SK-MEL-5 (cell line): ENCODE measurements at places on chromosomes 5 and 9. TPM values are rescaled to one million over a fixed set of nuclear protein-coding genes. Genes with fewer than 3 reads are reported as not detected.
A peak's percentile ranks its signal among the peaks of the same experiment; 100 is the strongest.

DNA sequence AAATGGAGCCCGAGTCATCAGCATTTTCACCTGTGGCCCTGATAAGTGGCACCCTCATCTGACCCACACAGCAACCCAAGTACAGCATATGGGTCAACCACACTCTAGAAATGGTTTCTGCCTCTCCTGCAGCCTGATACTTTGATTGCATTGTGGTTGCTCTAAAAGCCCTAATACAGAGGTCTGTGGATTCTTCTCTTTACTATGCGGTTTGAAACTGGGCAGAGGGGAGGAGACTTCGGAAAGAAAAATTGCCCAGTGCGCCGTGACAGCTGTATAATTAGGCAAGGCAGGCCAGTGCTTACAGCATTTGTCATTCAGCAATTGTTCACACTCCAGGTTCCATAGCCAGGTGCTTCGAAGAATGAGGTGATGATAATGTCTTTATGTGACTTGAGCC is 361.0 kb downstream of the NFIB start:
- no peak for DNase-seq

DNA sequence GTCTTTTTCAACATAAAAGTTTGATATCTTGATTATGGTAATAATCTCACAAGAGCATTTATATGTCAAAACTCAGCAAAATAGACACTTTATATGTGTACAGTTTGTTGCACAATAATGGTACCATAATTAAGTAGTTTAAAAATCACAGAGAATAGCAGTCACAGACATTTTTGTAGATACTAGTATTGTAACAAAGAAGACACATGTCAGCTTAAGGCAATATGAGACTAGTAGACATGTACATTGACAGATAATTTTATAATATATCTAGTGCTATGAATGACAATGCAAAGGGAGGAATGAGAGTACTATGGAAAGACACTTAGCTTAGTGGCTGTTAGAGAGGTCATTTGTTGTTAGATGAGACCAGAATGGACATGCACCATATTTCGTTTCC is 1490.6 kb upstream of the CDH6 start:
- no peak for DNase-seq

DNA sequence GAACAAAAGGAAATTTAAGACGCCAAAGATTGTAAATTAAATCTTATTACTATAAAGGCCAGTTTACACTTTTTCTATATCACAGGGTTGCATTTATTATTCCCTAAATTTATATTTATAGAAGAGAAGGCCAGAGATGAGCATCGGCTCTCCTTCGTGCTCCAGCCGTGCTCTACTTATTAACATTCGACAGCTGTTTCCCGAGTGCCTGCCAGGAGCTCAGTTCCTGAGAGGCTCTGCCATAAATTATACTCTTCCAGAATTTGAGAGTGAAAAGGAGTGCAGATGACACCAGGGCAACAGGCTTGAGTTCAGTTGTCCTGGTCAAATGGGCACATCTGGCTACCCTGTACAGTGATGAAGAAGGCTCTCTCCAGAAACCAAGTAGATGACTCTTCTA is 70.1 kb downstream of the PCSK5 start:
- no peak for DNase-seq

GRCh38 chr5:173243831-173244305 is 8.9 kb upstream of the NKX2-5 start:
- no peak for DNase-seq

GRCh38 chr5:61806491-61807020 is 474.5 kb downstream of the ZSWIM6 start:
- no peak for DNase-seq

- DNase-seq: no peak
These were observed 33.0 kb upstream of the CCDC112 start for GRCh38 chr5:115329475-115329874.

DNA sequence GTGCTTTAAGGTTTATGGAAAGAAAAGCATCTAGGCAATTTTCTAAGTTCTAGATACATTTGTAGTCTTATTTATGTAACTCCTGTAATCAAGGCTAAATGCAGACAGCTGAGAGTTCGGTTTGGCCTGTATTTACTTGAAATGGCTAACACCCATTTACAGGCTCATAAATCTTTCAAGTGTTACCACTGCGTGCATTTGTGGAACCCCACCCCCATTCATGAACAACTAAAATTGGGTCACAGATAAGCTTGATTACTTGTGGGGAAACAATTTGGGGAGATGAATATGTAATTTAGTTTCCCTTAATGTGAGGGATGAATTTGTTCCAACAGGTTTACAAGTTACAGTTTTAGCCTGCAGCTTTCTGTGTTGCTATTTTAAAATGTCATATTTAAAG is 360.6 kb downstream of the ARRDC3 start:
- no peak for DNase-seq

- no peak for DNase-seq
These were observed 454.5 kb downstream of the RASEF start for GRCh38 chr9:82608487-82608886.

DNA sequence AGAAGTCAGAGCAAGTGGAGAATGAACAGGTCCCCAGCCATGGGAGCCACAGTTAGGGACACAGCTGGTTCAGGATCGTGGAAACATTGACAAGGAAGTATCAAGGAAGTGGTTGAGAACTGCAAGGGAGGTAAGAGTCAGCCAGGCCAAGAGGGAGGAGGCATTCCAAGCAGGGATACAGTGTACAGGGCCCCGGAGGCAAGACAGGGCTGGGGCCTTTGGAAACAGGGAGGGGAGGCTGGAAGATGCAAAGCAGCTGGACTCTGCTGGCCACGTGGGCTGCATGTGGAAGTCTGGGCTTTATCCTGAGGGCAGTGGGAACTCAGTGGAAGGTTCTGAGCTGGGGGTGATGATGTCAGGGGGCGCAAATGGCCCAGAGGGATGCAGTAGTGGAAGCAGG is 14.2 kb downstream of the CCDC180 start:
- no peak for DNase-seq

GRCh38 chr5:59093329-59093728 is 510.5 kb downstream of the RAB3C start:
- DNase-seq: no peak

GRCh38 chr5:14971873-14972272 is 100.3 kb upstream of the ANKH start:
- DNase-seq: no peak

DNA sequence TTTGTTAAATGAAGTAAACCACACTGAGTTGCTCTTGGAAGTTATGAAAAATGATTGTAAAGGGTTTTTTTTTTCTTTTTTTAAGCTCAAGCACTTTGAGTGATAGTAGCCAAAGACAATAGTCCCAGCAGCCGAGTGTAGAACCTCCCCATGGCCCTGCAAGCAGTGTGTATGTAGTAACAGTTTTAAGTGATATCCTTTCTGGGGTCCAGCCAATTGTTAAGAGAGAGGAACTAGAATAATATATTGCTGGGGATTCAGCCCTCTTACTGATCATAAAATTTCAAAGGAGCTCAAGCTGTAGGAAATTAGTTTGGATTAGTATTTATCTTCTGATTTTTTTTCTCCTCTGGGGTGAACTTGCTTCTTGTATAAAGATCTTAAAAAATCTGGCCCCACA is 43.2 kb downstream of the NPR3 start:
- DNase-seq: no peak

GRCh38 chr9:33676746-33677505 is 118.4 kb upstream of the PRSS3 start:
- DNase-seq: peak; percentile 34

DNA sequence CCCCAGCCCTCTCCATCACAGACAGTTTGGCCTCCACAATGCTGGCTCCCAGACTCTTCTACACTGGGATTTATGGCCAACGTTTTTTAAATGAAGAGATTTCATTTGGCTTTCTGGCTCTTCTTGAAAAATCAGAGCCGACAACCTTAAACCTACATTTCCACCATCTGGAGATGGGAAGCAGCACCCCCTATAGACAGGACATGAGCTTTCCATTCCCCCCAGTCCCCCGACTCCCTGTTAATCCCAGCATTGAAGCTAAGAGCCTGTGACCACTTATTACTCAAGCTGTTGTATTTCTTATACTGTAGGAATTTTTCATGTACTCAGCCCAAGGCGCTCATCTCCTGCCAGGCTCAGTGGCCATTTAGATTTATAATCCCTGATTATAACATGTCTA is 34.0 kb upstream of the AFAP1L1 start:
- peak; percentile 21 for DNase-seq

DNA sequence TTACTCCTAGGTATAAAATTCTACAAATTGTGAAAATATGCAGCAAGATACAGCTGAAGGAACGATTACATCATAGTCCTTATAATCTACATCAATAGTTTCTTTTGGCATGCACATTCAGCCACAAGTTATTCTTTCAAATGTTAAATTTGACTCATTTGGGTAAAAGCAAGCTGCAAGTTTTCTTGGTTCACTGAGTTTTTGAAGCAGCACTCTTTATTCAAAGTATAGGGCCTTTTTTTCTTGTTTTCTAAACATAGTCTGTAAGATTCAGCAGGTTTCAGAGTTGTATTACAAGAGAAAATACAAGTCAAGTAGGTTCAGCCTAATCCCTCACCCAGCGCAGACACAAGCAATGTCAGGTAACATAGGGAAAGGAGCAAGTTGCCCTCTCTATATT is 981.5 kb downstream of the PTPRD start:
- DNase-seq: no peak

DNA sequence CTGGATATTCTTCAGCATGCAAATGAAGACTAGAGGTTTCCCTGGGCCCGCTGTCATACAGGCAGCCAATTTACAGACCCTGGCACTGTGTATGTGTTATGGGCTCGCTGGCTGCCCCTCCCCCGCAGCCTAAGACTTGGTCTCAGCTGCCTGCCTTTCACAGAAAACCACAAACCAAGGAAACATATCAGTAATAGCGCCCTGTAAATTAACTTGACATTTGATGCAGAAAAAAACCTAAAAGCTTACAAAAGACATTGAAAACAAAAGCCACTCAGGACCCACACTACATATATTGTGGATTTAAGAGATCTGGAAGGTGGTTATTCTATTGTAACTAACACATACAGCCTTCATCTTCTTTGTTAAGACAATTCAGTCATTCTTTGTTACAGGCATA is 287.0 kb upstream of the TMEM161B start:
- peak; percentile 45 for DNase-seq

- DNase-seq: no peak
These were observed 143.9 kb upstream of the MOCS2 start for GRCh38 chr5:53253421-53253871.

DNA sequence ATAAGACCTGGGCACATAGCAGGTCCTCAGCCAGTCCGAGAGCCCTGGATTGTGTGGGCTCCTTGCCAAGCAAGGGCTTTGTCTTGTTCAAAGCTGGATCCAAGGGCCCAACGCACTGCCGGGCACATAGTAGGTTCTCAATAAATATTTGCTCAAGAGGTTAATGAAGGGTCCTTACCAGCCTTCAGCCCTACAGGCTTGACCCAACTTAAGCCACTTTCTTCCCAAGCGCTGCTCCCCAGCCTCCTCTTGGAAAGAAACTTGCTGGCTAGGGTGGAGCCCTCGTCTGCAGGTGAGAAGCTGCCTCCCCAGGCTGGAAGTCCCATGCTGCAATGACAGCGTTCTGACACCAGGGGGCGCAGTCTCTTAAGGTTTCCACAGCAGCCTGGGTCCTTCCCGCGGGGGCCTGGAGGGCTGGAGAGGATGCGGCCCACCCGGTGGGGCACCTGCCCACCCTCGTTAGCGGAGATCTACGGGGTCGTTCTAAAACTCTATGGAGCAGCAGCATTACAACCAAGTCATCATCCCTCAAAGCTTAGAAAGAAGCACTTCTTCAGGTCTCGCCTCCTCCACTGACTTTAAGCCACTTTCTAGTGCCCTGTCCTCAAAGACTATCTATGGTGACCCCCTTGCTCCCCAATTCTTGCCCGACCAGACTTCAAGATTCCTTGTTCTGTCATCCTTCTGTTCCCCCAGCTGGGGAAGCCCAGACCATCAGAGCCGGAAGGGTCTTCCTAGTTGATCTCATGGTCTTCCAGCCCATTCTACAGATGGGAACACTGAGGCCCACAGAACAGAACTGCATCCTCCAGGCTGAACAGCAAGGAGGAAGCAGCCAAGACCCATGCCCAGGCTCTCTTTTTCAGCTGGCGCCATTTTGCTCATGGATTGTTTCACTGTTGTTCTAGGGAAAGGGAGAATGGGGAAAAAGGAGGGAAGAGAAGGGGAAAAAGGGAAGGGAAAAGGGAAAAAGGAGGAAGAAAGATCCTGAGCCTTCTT is 115.4 kb downstream of the LHX2 start:
- peak; percentile 79 for DNase-seq

GRCh38 chr9:113508111-113508749 is 44.7 kb downstream of the RGS3 start:
- DNase-seq: peak; percentile 24

Gene SNCAIP
- not detected in 2 replicates for total RNA-seq

Gene SLC27A6
- total RNA-seq: not detected in 2 replicates

Gene UBQLN1
- 176 and 182 TPM in 2 replicates for total RNA-seq

Gene DNAH5
- total RNA-seq: 0.11 and 0.43 TPM in 2 replicates

Gene HEXB
- 718 and 809 TPM in 2 replicates for total RNA-seq

Gene BOD1
- 39.2 and 45.7 TPM in 2 replicates for total RNA-seq

Gene ELAVL2
- total RNA-seq: not detected in 2 replicates

Gene TXNDC8
- total RNA-seq: not detected in 2 replicates

Gene MYMK
- not detected in 2 replicates for total RNA-seq

Gene ESM1
- not detected in 2 replicates for total RNA-seq

Gene CRHBP
- total RNA-seq: not detected in 2 replicates

Gene SPINK5
- total RNA-seq: 0.13 and 0.45 TPM in 2 replicates

Gene G3BP1
- total RNA-seq: 280 TPM in 2 replicates

Gene FAM78A
- 2.0 and 2.1 TPM in 2 replicates for total RNA-seq

Gene IL7R
- 0.16 and 0.18 TPM in 2 replicates for total RNA-seq

Gene HTR1A
- not detected in 2 replicates for total RNA-seq

Gene PCDHGB2
- 1.5 and 1.7 TPM in 2 replicates for total RNA-seq
